ENCODE measurements at places on chromosomes 5 and 9.

- no peak for DNase-seq
Measured at GRCh38 chr9:138044485-138045383, 167.2 kb downstream of the CACNA1B start.

DNA sequence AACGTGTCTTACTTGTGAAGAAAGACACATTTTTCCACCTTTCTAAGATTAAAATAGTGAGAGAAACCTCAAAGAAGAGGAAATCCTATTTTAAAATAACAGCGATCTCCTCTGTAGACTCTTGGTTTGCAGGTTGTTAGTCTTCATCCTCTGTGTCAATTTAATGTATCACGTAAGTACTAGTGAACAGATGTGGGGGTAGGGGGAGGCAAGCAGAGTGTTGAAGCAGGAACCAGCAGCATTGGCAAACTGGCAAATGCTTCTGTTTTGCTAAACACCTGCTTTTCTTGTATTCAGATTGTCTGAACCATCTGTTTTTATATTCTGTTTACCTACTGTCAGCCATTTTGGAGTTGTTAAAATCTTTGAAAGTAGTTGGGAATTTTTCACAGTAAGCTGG is 159.3 kb upstream of the TLX3 start:
- DNase-seq: no peak

DNA sequence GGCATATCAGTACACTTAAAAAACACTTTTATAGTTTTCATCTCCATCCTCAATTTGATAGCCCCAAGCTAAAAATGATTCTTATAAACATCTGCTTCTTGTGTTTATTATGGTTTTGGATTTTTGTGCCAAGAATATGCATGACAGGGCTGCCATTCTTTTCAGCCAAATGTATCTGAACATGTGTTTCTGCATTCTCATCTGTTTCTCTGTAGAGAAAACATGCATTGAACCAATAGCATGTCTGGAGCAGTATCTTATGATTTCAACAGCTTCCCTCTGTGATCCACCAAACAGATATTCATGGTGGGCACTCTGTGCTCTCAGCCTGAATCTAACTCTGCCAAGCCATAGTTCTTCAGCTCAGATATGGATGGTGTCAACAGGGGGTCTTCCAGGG is 99.3 kb upstream of the ERCC6L2 start:
- no peak for DNase-seq

GRCh38 chr5:161086461-161086860 is 234.4 kb upstream of the ATP10B start:
- no peak for DNase-seq

- DNase-seq: no peak
Measured at GRCh38 chr5:86354664-86355063, 263.1 kb upstream of the COX7C start.

DNA sequence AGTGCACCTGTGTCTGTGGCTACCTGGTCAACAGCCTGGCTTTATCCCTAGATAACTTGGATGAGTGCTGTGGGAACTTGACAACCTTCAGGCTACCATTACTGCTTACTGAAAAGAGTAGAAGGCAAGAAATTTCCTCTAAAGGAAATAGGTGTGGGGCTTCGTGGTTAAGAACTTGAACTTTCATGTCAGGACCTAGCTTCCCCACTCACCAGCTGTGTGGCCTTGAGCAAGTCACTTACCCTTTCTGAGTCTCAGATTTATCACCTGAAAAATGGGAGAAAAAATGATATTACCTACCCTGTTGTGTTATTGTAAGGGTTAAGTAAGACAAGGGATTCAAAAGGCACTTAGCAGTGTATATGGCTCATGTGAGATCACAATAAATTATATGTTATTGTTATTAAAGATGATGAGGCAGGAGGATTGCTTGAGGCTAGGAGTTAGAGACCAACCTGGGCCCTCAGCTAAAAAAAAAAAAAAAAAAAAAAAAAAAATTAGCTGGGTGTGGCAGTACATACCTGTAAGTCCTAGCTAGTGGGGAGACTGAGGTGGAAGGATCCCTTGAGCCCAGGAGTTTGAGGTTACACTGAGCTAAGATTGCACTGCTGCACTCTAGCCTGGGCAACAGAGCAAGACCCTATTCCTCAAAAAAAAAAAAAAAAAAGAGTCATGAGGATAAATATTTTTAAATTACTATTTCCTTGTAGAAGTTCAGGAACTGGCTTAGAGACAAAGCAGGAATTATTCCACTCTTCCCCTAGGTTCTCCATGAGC is 97.0 kb upstream of the SPRY4 start:
- no peak for DNase-seq

- no peak for DNase-seq
Measured at GRCh38 chr5:3789519-3790193, 194.0 kb downstream of the IRX1 start.

- peak; percentile 60 for DNase-seq
Measured at GRCh38 chr5:1536322-1536845, 12.6 kb upstream of the LPCAT1 start.

- DNase-seq: peak; percentile 53
Measured at GRCh38 chr5:149618581-149619248, 37.4 kb downstream of the ARHGEF37 start.

DNA sequence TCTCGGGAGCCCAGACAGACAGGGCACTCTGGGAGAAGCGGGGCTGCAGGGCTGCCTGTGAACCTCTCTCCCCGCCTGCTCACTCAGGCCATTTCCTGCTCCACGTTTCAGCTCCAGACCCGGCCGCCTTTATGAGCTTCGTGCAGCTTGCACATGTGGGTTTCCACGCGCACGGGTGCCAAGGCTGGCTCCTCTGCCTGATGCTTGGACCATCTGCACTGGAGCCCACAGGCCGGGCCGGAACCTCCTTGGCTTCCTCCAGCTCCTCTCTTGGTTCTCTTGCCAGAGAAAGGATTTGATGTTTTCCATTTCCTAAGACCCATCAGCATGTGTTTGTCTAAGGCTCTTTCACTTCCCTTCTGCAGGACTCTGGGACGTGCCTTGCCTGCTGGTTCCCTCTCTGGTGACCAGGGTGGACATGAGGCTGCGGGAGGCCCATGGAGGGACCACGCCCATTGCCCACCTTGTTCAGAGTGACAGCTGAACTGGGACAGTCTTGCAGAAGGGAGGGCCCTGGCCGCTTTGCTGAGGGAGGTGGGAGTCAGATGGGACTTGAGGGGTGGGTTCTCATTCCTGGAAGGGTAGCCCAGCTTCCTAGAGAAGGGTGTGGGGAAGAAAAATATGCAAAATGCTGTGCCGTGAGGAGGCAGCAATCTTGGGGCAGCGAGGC is 23.3 kb upstream of the COL5A1 start:
- peak; percentile 10 for DNase-seq

DNA sequence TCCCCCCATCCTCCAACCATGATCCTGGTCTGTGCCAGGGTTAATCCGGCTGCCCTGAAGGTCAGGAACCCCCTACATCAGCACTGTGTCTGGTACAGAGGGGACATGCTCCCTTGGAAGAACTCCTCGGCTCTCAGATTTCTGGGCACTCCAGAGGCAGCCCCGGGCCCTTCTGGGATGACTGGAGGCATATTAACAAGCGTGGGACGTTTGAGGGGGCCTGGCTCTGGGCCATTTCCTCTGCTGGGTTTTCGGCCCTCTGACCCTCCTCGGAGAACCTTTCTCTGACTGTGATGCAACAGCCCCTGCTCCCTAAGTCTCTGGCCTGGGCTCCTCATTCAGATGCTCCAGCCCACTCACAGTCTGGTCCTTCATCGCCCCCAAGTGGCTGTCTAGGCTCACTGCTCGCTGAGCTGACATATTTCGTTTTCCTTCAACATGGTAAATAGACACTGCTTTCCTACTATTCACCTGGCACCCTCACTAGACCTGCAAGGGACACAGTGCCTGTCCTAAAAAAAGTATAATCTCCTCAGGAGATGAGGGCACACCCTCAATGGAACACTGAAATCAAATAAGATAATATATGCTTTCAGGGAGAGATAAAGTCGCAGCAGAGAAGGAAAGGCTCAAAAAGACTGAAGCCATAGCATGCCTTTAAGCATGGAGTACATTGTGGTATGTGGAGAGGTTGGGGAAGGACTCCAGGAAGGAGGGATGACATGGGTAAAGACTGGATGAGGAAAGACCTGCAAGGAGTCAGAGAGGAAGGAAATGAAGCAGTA is 404.7 kb upstream of the TRPC7 start:
- DNase-seq: peak; percentile 57

DNA sequence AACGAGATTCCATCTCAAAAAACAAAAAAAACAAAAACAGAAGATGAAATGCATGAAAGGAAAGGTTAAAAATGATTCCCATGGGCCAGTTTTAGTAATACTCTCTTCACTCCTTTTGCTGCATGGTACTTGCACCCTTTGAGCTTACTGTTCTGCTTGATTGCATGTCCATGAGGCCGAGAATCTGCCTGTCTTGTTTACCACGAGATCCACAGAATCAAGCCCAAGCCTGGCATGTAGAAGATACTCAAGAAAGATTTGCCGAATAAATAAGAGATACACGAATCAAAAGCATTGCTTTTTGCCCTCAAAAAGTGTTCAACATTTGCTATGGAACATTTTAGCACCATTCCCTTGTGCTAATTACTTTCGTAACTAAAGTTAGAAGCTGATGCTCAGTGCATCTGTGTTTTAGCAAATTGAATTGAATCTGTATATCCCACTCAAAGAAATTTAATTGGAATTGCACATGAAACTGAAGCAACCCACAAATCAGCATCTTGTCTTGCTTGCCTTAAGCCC is 1.1 kb downstream of the FAXDC2 start:
- no peak for DNase-seq

- no peak for DNase-seq
Measured at GRCh38 chr9:16150938-16151650, 598.3 kb downstream of the CCDC171 start.

- no peak for DNase-seq
Measured at GRCh38 chr5:124287813-124288212, 458.6 kb downstream of the ZNF608 start.

GRCh38 chr9:35193762-35194161 is 32.0 kb downstream of the UNC13B start:
- no peak for DNase-seq

DNA sequence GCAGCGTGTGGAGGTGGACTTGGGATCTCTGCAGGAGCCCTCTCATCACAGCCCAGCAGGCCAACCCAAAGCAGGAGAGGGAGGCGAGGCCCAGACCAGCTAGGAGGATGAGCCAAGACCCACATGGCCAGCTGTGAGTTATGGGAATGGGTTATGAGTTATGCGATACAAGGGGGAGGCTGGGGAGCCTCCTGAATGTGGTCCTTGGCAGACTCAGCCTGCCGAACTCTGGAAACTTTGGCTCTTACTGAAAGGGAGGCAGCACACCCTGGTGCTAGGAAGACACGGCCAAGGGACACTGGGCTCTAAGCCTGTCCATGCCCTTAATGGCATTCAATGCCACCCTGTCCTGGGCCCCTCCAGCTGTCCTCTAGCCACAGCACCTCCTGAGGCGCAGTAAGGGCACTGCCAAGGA is 7.7 kb upstream of the VAV2 start:
- no peak for DNase-seq

DNA sequence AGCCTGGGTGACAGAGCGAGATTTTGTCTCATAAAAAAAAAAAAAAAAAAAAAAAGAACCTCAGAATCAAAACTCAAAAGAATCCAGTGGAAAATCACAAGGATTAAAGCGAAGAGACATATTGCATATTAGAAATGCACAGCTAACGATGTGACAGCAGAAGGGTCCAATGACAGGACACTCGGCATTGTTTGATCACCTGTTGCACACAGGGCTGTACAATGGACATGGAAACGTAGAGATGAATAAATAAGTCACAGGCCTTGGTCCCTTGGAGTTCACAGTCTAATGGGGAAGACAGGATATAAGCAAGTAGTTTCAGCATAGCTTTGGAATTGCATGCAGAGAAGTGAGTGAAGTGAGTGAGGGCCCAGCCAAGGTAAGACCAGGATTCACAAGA is 25.9 kb upstream of the PIK3R1 start:
- no peak for DNase-seq

DNA sequence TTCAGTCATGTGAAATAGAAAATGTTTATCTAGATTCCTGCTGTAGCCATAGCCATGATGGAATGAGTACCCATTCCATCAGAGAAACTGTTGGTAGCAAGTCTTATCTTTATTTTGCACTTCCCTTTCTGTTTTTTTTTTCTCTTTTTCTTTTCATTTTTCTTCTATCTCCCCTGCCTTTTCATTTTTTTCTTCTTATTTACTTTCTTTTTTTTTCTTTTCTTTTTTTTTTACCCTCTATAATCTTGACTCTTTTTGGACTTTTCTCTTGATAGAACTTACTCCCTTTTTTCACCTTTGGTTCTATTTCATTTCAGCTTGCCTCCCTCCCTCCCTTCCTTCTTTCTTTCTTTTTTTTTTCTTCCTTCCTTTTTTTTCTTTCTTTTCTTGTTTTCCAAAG is 15.4 kb downstream of the SLC25A46 start:
- no peak for DNase-seq

GRCh38 chr5:10660135-10660534 is 96.3 kb downstream of the ANKRD33B start:
- DNase-seq: no peak

DNA sequence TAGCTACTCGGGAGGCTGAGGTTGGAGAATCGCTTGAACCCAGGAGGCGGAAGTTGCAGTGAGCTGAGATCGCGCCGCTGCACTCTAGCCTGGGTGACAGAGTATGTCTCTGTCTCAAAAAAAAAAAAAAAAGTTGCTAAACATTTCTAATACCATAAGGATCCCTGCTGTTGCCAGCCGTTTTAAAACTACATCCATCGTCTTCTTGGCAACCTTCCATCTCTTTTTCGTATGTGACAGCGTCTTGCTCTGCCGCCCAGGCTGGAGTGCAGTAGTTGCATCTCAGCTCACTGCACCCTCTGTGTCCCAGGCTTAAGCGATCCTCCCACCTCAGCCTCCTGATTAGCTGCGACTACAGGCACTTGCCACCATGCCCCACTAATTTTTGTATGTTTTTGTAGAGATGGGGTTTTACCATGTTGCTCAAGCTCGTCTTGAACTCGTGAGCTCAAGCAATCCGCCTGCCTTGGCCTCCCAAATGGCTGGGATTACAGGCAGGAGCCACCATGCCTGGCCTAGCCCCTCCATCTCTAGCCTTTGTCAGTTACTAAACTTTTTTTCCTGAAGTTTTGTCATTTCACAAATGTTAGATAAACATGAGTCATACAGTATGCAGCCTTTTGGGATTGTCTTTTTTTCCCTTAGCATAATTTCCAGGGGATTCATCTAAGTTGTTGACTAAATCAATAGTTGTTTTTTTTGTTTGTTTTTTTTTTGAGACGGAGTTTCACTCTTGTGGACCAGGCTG is 13.5 kb downstream of the NSD1 start:
- DNase-seq: no peak

- DNase-seq: no peak
Measured at GRCh38 chr9:81305561-81306182, 383.7 kb downstream of the TLE1 start.

DNA sequence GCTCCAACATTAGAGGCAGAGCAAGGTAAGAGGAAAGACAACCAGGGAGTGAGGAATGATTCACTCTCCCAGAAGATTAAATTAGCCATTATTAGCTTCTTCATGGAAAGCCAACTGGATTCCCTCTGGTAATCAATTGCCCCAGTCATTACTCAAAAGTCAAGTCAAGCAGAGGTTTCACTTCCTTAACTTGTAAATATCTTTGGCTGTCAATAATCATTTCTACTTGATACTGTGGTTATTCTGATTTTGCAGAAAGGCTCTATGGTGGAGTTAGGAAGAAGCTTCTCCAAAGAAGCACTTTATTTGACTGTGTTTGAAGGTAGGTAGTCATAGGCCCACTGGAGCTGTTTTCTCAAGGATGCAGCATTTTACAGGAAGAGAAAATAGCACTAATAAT is 78.0 kb downstream of the JAKMIP2 start:
- no peak for DNase-seq

- DNase-seq: no peak
Measured at GRCh38 chr5:14238272-14238671, 95.1 kb downstream of the TRIO start.
